Fibroblast of villous mesenchyme (primary cell): ENCODE measurements at places on chromosomes 6 and 20. TPM values are rescaled to one million over a fixed set of nuclear protein-coding genes. Genes with fewer than 3 reads are reported as not detected.

FILIP1 gene
- 0.32 and 0.43 TPM in 2 replicates for total RNA-seq

NKX2-2 gene
- total RNA-seq: not detected in 2 replicates

- no peak for DNase-seq
Measured at GRCh38 chr6:49225471-49225870, 237.6 kb downstream of the MMUT start.

FUT9 gene
- not detected in 2 replicates for total RNA-seq

GRCh38 chr6:124869416-124869815 lies 92.8 kb upstream of the RNF217 start:
- no peak for DNase-seq

SRPK1 gene
- 49.0 and 61.7 TPM in 2 replicates for total RNA-seq

SCRT2 gene
- not detected in 2 replicates for total RNA-seq

DDRGK1 gene
- 19.0 and 21.6 TPM in 2 replicates for total RNA-seq

GSTA1 gene
- total RNA-seq: 0.32 TPM in 1 of 2 replicates, not detected in the other

GRCh38 chr20:17878912-17879602 lies 89.5 kb downstream of the SNX5 start:
- DNase-seq: no peak

DNA sequence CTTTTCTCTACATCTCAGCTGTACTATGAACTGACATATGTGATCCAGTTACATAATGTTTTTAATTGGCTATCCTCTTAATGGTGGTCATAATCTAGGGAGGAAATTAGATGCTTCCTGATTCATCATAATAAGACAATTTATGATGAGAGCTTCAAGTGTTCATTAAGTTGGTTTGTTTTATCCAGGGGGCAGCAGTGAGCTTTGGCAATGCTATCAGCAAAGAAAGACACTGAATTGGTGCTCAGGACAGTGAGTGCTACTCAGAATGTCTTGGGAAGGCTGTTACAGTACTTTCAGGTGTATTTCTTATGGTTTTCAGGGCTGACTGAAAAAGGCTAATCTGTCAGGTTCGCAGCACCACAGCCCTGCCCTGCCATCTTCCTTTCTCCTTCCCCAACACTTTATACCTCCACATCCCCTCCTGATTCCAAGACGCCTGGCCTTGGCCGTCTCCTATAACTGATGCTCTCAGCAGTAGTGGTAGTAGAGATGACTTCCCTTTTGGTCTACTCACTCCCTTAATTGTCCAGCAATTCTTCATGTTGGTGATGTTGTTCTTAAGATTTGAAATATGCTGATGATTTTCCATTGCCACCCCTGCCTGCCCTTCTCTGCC lies 67.0 kb upstream of the TNFAIP3 start:
- peak; percentile 72 for DNase-seq

DNA sequence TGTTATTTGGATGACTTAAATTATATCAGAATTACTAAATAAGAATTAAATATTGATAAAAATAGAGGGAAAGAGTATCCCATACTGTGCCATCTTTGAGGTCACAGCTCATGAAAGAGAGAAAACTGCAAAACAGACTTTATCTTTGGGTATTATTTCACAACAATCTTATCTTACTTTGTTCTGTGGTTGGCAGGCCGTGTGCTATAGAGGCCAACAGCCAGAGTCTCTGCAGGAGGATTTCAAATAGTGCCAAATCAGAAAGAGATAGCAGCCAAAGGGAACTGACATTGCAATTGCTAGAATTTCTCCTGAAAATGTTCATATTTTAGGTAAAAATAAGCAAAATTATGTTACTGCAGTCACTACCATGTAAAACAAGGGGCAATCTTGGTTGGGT lies 354.2 kb downstream of the GRIK2 start:
- no peak for DNase-seq

PGC gene
- not detected in 2 replicates for total RNA-seq
